ENCODE measurements at places on chromosomes 1 and 21.

DNA sequence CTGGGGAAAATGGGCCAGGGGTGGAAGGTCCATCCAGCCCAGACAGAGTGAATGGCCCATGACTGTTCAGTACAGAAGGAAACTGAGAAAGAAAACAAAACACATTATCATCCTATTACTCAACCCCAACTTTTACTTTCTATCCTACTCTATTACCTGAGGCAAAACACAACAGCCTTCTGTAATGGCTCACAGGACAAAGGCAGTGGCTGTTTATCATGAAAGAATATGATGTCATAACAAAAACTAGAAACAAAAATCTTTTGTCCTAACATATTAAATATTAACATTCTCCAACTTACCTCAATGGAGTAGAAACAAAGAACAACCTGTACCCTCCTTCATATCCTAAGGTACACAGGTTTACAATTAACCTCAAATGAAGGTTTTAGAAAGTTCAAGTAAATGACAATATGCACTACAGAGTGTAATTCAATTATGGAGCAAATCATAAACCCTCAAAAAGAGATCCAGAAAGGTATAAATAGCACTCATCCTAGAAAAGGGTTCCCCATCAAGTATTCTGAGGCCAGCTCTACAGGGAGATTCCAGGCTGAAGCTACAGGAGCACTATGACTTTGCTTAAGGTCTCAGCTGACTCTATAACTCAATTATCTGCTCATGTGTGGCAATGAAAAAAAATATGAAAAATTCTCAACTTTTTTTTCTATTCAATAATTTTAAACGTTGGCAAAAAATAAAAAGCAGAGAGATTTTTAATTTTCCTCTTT, 15.1 kb downstream of the ELK4 start:
- DNase-seq: no peak

DNA sequence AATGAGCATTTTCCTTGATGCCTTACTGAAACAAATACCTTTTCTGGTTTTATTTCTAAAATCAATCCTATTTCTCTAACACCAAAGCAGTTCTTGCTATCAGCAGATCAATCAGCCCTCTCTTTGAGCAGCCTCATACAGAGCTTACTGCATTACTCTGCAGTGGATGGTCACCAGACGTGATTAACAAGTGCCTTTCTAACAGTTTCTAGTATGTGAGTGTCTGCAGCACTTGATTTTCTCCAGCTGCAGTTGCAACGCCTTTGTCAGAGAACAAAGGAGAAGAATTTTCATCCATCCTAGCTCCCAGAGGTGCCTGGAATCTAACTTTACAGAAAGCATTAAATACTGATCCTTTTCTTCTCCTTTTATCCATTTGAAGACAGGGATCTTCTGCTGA, 177.3 kb upstream of the SGIP1 start:
- no peak for DNase-seq

GRCh38 chr1:13960375-13960987, 260.5 kb downstream of the PRDM2 start:
- DNase-seq: peak; percentile 67

DNA sequence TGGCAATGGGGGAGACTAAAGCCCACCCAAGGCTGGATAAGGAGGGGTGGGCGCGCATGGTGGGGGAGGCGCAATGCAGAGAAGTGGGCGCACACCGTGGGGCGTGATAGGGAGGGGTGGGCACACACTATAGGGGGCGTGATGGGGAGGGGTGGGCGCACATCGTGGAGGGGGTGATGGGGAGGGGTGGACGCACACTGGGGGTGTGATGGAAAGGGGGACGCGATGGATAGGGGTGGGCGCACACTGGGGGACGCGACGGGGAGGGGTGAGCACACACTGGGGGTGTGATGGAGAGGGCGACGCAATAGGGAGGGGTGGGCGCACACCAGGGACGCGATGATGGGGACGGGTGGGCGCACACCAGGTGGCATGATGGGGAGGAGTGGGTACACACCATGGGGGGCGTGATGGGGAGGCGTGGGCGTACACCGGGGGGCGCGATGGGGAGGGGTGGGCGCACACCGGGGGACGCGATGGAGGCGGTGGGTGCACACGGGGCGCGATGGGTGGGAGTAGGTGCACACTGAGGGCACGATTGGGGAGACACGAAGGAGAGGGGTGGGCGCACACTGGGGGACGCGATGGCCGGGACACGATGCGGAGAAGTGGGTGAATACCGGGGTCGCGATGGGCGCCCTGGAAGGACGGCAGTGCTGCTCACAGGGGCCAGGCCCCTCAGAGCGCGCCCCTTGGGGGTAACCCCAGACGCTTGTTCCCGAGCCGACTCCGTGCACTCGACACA, 929 bp downstream of the SUMO3 start:
- DNase-seq: no peak

- DNase-seq: no peak
These were observed 16.3 kb upstream of the FOXE3 start for GRCh38 chr1:47399846-47400155.

GRCh38 chr1:66351913-66352312, 182.0 kb upstream of the SGIP1 start:
- no peak for DNase-seq

DNA sequence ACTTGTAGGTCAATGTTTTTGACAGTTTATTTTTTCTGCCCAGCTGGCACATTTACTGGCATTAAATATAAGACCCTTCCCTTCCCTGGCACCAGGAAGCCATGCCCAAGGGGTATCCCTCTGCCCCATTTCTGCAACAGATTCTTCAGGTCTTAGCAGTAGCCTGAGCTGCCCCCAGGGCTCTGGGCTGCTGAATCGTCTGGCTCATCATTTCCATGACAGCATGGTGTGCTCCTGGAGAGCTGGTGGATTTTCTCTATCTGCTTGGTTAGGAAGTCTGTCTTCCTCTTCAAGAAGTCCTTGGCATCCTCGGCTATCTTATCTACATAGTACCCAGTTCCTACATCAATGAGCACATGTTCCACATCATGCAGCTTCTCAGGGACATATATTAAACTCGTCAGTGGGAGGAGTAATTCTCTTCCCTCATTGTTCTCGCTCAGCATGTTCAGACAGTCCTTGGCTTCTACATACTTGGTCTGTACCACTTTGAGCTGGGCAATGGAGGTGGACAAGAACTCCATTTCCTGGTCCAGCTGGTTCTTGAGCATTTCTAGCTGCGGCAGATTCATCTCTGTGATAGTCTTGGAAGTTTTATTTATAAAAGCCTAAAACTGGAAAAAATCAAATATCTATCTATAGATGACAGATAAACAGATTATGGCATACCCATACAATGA, 23.5 kb downstream of the MIA3 start:
- DNase-seq: no peak

DNA sequence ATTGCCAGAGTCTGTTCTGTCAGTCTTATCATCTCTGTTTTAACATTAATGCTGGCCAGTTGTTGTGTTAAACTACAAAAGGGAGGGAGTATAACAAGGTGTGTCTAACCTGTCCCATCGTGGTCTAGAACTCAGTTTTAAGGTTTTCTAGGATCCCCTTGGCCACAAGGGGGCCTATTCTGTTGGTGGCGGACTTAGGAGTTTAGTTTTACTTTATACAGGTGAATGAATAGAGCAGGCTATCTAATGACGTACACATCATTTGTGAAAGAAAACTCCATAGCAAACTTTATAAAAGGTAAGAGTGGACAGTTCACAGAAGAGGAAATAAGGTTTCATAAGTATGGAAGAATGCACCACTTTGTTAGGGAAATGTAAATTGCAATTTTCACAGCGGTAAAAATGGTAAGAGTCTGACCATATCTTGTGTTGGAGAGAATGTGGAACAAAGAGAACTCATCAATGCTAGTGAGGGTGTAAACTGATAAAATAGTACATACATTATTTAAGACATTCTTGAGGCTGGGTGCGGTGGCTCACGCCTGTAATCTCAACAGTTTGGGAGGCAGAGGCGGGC, 2.5 kb upstream of the ATF6 start:
- peak; percentile 23 for DNase-seq

GRCh38 chr21:44349416-44349846, 4.0 kb upstream of the TRPM2 start:
- no peak for DNase-seq

- no peak for DNase-seq
These were observed 42.3 kb upstream of the SLC6A9 start for GRCh38 chr1:44073528-44073927.

DNA sequence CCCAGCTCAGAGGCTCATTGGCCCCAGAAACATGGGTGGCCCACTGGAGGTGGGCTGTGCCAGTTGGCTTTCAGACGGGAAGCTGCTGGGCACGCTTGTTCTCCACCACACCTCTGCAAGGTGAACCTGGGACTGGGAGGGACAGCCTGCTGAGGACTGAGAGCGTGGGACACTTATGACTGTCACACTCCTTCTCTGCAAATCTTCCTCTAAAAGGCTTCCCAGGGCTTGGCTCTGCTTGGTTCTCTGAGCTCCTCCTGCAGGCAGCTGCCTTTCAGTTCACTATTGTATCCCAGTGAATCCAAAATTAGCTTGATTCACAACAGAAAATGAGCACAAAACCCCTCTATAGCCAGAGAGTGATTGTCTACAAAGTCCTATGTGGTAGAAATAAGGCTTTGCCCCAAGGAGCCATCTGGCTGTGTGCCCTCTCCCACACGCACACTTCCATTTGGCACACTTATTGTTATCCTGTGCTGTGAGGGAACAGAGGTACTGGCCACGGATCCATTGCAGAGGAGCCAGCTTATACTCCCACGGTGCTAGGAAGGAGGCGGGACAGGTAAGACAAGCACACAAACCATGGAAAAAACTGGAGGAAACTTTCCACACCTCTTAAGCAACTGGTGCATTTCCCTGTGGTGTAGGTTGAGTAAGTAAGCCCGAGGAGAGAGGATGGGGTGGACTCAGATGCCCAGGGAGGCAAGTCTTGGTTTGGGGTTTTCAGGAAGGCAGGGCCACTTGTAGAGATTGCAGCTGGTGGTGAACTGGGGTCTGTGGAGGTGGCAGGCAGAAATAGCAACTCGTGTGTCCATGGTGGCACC, 18.9 kb upstream of the BTG2 start:
- DNase-seq: no peak

GRCh38 chr1:226798427-226799411, 59.6 kb upstream of the ITPKB start:
- DNase-seq: peak; percentile 65

- peak; percentile 16 for DNase-seq
These were observed 42.1 kb downstream of the ARHGEF10L start for GRCh38 chr1:17581389-17582123.

DNA sequence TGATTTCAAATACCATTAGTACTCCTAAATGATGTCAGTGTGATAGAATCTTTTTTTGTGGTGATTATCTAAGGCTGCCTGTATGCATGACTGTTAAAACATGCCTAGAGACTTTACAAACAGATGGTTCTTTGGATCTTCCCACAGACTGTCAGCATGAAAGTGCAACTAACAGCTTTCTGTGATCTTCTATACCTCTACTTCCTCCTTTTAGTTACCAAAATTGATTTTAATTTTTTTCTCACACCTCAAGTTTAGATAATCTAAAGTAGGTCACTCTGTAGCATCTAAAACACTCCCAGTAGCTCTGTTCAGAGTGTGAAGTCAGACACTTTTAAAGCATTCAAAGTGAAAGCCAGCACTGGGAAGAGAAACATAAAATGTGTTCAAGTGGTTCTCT, 534.5 kb downstream of the PTPRC start:
- DNase-seq: peak; percentile 65

GRCh38 chr1:231369282-231369681, 31.2 kb downstream of the SPRTN start:
- no peak for DNase-seq

DNA sequence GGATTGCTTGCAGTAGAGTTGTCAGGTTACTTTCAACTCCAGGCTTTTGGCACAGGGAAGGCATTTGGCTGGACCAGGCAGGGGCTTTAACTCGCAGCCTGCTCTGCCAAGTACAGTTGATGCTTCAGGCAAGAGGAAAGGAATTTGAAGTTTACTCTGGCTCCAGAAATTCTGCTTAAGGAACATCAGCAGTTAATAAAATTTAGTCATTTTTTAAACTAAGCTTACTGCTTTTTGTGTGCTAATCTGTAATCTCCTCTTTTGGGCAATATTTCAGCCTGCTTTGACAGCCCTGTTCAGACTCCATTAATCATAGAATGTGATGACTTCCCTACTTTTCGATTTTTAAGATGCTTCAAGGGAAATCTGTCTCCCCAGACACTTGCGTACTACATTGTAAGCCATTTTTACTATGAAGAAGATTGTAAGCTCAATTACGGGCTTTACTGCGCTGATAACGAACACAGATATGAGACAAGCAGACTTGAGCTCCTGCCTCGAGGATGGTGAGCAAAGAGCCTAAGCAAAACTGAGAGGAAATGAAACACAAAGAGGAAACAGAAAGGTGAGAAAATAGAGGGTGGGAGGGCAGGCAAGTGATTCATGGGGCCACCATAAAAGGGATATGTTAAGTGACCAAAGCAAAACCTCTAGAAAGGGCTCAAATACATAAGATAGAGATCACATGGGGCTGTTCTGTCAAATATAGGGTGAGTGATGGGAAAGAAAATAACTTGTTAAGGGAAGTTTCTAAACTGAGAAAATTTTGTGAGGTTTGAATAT, 76.6 kb upstream of the VAV3 start:
- DNase-seq: no peak

DNA sequence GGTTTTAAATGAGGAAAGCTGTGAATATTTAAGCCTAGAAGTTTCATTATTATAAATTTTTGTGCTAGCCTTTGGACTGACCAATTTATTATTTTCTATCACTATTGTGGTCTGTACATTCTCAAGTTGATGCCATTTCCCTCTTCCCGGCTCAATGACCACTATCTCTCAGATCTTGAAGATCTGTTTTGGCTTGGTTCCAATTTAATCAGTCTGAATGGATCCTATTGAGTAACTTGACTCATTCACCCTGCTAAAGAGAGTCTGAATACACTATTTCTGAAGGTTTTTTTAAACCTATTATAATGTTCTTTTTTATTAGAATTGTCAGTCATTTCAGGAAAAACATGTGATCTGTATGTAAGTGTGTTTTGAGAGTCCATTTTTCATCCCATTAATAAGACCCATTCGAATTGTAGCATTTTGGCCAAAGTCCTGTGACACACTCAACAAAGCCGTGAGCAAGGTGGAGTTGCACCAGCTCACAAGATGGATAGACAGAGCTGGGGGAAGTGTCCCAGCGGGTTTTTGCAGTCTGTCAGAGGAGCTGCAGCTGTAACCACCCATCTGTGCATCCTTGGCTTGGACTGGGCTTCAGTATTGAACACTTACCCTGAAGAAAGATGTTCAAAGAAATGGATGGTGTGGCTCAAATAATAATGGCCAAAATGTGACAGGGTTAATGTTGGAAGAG, 145.6 kb downstream of the NFIA start:
- no peak for DNase-seq

GRCh38 chr1:110606657-110607535, 738 bp upstream of the KCNA2 start:
- no peak for DNase-seq
